ENCODE measurements at places on chromosomes 6 and 20.

GRCh38 chr20:8055096-8055495 lies 35.5 kb upstream of the TMX4 start:
- DNase-seq: no peak

- DNase-seq: no peak
Observed at GRCh38 chr20:8766868-8767390, 302.0 kb upstream of the PLCB4 start.

DNA sequence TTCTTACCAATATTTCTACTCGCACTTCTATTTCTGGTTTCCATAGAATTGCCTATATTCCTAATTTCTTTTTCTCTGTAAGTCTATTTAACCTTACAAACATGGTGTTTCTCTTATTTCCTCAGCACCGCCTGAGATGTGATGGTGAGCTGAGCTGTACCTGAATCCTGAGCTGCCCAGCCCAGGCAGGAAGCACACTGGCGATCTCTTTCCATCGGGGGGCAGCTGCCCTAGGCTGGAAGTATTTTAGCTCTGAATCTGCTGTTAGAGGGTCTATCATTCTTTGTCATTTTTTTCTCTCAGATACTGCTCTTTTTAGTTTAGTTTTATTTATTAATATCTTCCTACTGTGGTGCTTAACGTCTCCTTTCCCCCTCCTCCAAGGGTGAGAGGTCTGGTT lies 173.4 kb upstream of the SLC35B3 start:
- DNase-seq: no peak

DNA sequence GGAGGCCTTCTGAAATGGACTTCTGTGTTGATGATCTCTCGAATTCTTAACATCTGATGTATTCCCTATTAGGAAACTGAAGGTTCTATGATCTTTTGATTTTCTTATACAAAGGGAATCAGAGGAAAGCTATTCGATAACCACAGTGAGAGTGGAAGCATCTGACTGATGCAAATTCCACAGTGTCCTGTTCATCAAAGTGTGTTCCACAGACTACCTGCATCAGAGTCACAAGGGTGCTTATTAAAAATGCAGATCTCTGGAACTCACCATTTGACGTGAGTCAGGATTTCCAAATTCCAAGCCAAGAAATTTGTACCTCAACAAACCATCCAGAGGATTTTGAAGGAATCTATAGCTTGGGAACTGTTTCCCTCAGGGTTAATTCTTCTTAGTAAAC lies 4.4 kb upstream of the MEP1A start:
- no peak for DNase-seq

DNA sequence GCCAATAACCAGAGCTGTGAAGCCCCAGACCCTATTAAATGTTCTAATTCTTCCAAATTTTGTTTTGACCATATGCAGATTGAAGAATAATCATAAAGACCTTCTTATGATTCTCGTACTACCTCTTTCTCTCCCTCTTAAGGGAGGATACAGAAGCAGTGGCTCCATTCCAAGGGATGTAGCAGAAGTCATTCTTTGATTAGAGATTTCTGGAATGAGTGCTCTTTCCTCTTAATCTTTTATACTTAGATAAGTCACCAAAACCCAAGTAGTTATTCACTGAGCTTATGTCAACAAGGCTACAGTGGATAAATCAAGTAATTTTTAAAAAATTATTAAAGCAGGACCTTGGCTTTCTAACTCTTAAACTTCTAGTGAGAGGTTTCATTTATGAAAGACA lies 266.0 kb upstream of the STXBP5 start:
- DNase-seq: no peak

DNA sequence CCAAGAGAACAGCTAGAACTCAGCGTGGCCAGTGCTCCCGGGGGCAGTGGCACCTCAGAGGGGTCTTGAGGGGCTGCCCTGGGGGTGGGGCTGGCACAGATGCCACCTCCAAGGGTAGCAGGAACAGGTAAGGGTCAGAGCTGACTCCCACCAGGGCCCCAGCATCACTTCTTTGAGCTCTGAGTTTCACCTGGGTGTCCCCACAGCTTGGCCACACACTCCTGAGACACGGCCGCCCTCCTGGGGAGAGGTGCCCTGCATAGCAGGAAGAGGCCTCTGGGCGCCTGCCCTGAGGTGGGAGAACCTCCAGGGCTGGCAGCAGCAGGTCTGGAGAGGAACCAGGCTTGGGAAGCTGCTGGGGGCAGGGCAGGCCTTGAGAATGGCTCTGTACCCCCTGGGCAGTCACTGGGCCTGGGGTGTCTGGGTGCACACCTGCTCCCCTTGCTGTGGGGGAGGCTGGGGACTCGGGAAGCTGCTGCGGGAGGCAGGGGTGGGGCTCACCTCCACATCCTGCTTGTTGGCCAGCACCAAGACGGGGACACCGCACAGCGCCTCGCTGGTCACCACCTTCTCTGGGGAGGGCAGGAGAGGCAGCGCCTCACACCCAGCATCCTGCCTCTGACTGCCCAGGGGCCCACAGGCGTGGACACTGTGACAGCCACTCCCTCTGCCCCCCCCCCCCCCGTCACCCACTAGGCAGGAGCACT lies 5.0 kb downstream of the TNFRSF6B start:
- no peak for DNase-seq

GRCh38 chr6:139055709-139056108 lies 27.2 kb downstream of the ABRACL start:
- DNase-seq: no peak

DNA sequence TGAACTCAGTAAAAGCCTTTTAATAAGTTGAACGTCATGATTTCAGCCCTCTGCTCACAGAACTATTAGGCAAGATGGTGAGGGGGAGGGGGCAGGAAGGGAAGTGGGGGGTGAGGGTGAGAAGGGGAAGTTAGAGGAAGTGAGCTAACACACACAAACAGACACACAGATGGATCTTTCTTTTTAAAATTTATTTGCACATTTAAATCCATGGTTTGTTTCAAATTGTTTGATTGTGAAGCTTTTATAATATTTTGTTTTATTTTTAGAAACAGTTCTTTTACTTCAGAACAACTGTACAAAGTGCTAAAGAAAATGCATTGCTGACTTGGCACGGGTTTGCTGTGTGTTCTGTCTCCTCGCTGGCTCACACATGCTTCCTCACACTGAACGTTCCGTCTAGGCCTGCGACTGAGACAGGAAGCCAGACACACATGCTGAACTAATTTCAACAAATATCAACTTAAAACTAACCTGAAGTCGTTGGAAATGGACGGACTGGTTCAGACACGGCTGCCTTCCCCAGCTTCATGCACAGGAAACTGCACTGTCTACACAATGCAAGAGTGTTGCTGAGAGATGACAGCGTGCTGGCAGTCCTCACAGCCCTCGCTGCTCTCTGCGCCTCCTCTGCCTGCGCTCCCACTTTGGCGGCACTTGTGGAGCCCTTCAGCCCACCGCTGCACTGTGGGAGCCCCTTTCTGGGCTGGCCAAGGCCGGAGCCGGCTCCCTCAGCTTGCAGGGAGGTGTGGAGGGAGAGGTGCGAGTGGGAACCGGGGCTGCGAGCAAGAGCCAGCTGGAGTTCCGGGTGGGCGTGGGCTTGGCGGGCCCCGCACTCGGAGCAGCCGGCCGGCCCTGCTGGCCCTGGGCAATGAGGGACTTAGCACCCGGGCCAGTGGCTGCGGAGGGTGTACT lies 8.1 kb upstream of the ZBP1 start:
- no peak for DNase-seq

DNA sequence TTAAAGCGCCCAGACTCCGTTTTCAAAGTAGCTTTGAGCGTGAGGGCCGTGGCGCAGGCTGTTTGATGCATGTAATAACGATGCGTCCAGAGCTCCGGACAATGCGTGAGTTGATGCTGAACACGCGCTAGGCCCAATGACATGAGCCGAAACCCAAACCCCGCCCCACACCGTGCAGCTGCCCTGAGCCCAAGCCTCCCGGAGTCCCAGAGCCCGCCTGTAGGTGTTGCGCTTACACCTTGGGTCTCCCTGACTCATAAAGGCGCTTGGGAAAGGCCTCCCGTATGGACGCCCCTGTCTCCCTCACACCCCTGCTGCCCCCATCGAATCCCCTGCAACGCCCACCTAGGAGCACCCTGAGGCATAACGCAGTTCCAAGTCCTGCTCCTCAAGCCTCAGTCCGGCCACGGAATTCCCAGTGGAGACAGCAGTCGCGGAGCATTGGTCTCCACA lies 87.6 kb downstream of the ERMARD start:
- no peak for DNase-seq

DNA sequence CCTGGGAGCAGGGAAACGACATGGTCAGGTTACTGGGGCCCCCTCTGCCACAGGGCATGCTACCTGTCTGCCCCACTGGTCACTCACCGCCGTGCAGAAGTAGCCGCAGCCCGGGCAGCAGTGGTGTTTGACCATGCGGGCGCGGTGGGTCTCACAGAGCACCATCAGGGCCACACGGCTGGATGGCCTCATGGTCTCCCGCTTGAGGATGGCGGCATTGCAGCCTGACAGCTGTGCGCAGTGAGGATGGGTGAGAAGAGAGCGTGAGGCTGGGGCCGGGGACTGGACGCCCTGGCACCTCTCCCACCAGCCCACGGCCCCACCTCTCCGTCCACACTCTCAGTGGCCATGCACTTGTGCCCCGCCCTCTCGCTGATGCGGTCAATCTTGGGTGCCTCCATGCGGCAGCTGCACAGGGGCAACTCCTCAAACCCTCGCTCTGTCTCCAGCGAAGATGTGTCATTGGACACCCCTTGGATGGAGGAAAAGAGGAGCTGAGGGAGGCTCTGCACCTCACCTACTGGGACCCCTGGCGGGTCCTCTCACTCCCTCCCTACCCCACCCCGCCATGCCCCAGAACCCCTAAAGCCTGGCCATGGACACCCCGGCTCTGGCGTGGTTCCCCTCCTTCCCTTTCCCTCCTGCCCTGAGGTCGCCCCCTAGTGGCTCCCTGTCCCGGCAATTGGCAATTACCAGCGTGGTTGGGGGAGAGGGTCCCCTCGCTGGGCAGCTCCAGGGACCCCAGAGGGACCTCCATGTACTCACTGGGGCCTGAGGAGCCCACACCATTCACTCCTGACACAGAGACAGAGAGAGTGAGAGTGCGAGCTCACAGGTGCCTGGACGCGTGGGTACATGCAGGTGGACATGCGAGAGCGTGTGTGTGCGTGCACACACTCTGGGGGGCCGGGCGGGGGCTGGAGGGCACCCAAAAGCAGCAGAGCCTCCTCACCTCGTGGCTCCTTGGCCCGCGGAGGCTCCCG lies 8.9 kb downstream of the EHMT2 start:
- DNase-seq: no peak

DNA sequence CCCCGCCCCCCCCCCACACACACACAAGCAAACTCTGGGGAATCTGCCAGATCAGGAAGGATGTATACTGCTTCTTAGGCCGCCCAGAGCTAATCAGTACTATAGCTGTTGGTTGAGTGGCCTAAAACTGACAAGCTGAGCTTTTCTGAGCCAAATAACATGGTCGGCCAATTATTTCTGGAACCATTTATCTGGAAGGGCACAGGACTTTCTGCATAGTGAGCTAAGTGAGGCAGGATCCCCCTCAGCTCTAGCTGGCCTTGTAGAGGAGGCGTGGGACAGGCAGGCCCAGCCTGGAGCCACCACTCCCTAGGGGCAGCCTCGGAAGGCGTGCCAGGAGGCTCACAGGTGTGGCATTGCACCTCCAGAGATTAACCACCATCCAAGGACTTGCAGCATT lies 200.1 kb downstream of the TMEM242 start:
- DNase-seq: no peak

- no peak for DNase-seq
Observed at GRCh38 chr6:17470938-17471327, 77.5 kb downstream of the CAP2 start.

- no peak for DNase-seq
Observed at GRCh38 chr6:71681234-71681867, 205.0 kb upstream of the RIMS1 start.

All from HTR-8/SVneo (cell line).